Keratinocyte (primary cell): ENCODE measurements at places on chromosomes 13 and 19.

DNA sequence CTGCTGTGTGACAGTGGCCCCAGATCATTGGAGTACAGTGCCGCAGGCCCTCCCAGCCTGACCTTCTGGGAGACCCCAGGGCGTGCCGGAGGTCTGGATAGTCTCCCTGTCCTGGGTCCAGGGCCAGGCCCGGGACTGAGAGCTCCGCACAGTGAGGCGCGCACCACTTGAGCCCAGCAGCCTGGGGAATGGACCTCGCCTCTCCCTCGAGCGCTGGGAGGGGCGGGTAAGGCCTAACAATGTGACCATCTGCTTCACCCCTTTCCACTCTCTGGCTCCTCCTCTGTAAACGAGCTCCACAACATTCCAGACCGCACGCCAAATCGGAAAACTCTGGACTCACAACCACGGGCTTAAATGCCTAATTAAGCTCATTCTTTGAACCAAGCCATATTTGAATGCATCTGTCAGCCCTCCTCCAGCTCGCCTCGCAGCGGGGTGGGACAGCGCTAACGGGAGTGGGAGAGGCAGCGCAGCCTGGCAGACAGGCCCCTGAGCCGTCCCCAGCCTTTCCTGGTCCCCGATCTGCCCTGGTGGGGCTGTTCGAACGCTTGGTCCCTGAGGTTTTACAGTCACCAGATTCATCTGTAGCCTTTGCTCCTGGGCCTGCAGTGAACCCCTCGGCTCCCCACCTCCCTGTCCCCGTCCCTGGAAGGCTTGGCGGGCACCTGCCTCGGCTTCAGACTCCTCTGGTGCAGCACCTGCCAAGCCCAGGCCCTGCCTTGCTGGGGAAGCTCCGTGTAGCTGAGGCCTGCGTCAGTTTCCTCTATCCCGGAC lies 120.7 kb upstream of the VSTM2B start:
- no peak for DNase-seq

- DNase-seq = no peak
Observed at GRCh38 chr13:44484562-44485138, 91.5 kb downstream of the TSC22D1 start.

DNA sequence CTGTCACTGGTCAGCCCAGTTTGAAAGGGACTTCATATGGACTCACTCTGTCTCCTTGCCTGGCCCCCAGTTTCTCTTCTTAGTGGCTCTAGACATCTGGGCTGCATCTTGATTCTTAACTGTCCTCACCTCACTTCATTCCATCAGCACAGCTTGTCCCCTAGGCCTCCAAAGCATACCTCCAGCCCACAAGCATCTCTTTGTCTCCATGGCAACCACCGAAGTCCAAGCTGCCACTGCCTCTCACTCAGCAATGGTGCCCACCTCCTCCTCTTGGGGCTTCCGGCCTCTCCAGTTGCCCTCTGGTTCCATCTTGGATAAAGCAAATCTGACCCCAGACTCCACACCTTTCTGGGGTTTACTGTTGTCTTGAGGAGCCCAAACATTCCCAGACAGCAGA lies 9.9 kb upstream of the KLHL26 start:
- no peak for DNase-seq

DNA sequence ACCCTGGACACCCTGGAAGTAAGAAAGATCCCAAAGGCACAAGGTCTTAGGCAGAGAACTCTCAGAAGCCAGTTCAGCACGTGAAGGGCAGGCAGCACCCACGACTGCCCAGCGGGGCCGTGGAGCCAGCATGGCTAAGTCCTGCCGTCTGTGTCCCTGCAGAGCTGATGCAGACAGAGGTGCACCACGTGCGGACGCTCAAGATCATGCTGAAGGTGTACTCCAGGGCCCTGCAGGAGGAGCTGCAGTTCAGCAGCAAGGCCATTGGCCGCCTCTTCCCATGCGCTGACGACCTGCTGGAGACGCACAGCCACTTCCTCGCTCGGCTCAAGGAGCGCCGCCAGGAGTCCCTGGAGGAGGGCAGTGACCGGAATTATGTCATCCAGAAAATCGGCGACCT lies 44.8 kb downstream of the PEX11G start:
- no peak for DNase-seq

DNA sequence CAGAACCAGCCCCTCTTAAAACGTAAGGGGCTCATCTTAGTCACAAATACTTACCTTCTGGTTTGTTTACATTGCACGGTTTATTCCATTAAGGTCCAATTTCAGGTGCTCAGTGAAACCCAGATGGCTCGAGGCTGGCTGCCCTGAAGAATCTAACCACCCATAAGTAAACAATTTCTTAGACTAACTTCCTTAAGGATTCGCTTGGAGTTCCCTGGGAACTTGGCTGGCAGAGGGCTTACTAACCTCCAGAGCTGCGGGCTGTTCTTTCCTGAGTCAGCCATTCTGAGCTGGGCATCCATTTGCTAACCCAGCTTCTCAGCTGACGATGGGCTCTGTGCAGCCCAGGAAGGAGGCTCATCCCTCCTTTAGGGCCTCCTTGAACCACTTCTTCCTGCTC lies 262.1 kb downstream of the FGF9 start:
- DNase-seq = no peak

GRCh38 chr13:42413484-42413815 lies 141.5 kb downstream of the AKAP11 start:
- no peak for DNase-seq

DNA sequence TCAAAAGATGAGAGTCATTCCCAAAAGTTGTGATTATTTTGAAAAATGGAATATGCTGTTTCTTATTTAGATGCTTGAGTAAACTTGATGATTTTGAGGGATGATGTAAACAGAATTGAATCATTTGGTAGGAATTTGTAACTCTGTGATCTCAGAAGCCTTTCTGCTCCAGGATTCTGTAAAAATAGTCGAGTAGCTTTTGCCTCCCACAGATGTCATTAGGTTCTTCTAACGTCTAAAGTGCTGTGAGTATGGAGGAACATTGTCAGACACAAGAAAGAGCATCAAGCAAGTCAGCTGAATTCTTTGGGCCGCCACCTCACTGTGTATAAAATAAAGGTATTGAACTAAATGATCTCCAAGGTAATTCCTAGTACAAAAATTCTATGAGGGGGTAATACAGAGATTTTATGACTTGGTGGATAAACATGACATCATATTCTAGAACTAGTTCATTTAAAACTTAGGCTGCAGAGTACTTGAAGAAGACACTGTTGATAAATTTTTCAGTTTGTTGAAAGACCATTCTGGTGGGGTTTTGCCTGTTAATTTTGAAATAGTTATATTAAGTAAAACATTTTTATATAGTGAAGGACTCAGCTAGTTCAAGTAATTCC lies 1.4 kb upstream of the GPR183 start:
- DNase-seq = no peak

- no peak for DNase-seq
Observed at GRCh38 chr13:61765181-61765742, 349.6 kb upstream of the PCDH20 start.

GRCh38 chr13:31870511-31870910 lies 131.2 kb downstream of the RXFP2 start:
- DNase-seq = no peak

DNA sequence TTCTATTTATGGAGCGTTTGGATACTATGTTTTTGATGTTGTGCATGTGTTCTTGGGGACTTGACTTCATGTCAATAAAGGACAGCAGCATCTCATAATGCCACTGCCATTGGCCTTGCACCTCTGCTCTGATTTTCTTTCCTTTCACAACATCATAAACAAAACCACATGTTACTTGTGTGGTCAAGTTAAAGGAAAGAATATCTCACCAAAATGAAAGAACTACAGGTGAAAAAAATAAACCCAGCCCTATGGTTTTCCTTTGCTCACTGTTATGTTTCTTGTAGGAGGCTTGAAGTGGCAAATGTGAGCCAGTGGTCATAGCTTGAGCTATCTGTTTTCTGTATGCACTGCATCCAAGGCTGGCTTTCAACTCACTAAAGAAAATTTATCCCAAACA lies 240.4 kb downstream of the KCNRG start:
- DNase-seq = no peak

- no peak for DNase-seq
Observed at GRCh38 chr19:45125360-45125759, 32.4 kb downstream of the PPP1R37 start.

GRCh38 chr19:33953592-33953991 lies 156.9 kb downstream of the KCTD15 start:
- no peak for DNase-seq

- no peak for DNase-seq
Observed at GRCh38 chr13:19791953-19792537, 9.3 kb upstream of the PSPC1 start.
